AML-193 (cell line): ENCODE measurements at places on chromosomes 16 and 17.

GRCh38 chr16:85736921-85737320 is 14.0 kb downstream of the C16orf74 start:
- DNase-seq: no peak

GRCh38 chr16:79885320-79885719 is 284.8 kb upstream of the MAF start:
- DNase-seq: no peak

- DNase-seq: no peak
Observed at GRCh38 chr17:3989041-3989886, 25.0 kb upstream of the ATP2A3 start.

- DNase-seq: no peak
Observed at GRCh38 chr16:11152677-11153331, 103.2 kb downstream of the SOCS1 start.
